ENCODE measurements at places on chromosomes 6 and 20.

DNA sequence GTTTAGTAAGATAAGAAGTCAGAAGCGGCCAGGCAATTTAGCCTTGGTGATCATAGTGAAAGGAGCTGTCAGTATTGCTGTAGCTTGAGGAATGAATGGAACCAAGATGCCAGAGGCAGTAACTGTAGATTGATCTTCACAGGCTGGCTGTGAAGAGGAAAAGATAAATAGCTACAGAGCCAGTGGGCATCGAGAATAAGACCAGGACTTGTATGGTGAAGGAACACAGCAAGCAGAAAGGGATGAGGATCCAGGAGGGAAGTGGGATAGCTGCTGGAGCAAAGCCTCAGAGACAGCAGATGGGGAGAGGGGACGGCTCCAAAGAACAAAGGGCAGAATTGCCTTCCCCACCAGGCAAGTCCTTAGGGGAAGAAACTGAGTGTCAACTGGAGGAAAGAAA lies 294.4 kb upstream of the PLN start:
- no peak for DNase-seq

DNA sequence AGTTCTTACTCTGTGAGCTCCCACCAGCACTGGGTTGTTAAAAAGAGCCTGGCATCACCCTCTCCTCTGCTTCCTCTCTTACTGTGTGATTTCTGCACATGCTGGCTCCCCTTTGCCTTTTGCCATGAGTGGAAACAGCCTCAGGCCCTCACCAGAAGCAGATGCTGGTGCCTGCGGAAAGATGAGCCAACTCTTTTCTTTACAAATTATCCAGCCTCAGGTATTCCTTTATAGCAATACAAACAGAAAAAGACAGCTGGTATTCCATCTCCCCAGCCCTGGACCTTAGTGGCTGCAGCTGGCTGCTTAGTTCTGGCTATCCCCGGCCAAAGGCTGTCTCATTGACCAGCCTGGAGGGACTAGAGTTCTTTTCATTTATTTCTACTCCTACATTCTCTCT lies 129.1 kb downstream of the IMPG1 start:
- no peak for DNase-seq

DNA sequence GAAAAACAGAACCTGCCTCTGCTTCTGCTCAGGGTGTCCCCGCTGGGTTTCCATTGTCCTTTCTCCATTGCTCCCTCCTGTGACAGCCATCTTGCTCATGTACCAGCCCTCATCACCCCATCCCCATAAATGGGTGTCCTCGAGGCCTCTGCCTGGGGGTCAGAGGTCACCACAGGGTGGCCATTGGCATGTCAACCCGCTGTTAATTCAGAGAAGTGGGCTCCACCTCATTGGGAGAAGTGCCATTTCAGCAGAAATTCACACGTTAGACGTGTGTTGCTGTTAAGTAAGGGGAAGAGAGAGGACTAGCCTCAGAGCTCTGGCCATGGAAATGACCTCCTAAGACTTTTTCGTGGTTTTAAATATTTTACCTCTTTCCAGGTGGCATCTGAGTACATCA lies 71.9 kb downstream of the PTPN1 start:
- no peak for DNase-seq

DNA sequence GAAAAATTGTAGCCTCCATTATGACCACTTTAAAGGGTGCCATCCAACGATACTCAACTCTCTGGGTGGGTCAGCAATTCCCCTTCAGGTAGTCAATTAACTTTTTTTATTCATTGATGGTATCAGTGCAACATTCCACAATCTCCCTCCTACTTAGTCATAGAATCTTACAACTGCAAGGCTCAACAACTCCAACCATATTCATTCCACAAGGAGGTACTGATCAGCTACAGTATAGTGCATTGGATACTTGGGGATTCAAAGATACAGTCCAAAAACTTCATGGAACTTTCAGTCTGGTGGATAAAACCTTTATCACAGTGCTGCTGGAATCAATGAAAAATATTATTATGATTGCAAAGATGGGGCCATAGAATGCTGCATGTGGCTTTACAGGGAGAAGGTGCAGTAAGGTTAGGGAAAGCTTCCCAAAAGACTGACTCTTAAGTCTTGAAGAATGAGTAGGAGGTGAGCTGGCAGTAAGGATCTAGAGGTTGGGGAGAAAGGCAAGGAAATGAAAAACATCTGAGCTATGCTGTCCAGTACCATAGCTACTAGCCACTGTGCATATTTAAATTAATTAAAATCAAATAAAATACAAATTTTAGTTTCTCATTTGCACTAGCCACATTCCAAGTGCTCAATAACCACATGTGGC lies 314.7 kb upstream of the PRDM1 start:
- DNase-seq = no peak

DNA sequence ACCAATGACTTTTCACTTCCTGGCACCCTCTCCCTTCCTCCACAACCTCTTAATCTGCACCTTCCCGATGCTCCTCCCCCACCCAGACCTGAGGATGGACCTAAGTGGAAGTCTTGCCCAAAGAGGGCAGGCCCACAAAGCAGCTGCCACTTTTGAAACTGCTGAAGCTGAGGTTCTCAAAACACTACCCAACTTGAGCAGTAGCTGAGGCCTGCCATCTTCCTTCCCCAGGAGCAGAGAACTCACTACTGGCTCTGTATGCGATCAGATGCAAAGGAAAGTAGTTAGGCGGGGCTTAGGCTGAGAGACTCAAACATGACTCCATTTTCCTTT lies 1.5 kb downstream of the HM13 start:
- no peak for DNase-seq

DNA sequence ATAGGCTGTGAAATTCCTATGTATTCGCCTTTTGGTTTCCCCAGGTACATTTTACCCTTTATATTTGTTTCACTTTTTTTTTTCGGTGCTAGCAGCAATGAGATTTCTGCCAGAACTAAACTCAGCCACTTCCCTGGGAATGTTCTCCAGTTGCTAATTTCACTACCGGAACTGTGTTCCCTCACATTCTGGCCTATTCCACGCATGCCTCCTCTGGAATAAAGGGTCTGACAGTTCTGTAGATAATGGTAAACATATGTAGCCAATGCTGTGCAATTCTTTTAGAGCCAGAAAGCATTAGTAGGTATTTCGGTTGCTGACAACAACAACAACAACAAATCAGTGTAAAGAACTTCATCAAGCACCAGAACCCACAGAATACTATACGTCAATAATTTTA lies 96.1 kb upstream of the TBX18 start:
- no peak for DNase-seq

DNA sequence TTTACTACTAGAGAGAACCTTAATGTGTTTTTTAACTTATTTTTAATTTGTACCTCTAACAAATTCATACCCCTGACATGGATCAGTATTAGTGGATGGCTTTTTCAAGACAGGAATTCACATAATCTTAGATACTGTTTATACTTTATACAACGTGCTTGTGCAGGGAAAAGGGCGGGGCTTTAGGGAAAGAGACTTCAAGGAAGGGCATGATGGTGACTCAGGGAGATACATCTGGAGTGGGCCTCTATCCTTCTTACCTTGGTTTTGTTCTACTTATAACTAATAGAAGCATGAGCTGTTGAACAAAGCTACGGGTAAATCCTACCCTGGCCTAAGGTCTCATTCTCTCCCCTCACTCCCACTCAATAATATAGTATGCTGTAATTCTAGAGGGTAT lies 160.8 kb downstream of the C6orf58 start:
- no peak for DNase-seq

Measured in activated CD4-positive, alpha-beta T cell treated with anti-CD3 and anti-CD28 coated beads for 4 hours (primary cell).